ENCODE measurements at places on chromosomes 7 and 10.

GRCh38 chr7:27547401-27547800, 115.3 kb downstream of the HIBADH start:
- DNase-seq: no peak

- DNase-seq: no peak
These were observed 49.6 kb downstream of the PLPP4 start for GRCh38 chr10:120506674-120507073.

DNA sequence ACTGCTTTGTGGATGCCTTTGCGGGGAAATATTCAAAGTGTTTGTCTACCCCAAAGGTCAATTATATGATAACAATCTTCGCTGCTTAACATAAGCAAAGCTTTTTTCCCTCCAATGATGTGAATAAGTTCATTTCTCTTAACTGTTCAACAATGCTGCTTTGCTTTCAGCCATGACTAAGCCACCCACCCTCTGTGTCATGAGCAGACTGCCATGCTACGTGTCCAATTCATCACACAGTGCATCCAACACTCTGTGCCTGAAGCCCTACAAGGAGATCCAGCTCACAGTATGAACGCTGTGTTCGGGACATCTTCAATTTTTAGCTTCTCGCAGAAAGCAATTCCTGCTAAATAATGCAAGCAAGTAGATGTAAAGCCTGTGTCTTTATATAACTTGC, 5.7 kb upstream of the TAS2R40 start:
- no peak for DNase-seq

GRCh38 chr10:132860532-132860931, 74.6 kb upstream of the NKX6-2 start:
- DNase-seq: no peak

GRCh38 chr7:126716321-126716720, 536.4 kb downstream of the GRM8 start:
- DNase-seq: no peak

DNA sequence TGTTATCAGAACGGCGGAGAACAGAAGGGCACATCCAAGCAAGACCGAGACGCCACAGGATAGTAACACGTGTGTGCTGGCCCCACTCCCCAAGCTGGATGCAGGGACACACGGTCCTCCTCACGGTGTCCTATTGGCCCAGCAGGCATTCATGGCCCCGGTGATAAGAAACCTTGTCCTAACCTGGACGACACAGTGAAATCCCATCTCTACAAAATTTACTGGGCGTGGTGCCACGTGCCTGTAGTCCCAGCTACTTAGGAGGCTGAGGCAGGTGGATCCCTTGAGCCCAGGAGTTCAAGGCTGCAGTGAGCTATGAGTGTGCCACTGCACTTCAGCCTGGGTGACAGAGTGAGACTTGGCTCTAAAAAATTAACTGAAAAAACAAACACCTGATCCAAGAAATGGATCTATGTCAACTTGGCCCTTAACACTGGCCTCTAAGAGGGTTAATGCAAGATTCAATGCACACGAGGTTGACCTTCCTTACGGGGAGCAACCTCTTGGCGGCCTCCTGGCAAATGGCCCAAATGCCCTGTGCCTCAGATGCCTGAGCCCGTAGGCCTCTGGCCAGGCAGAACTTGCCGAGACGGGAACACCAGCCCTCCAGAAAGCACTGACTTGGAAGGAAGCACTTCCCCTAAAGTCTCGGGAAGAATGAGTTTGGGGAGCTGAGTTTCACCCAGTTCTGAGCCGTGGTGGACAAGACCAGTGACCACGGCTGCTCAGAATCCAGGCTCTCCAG, 72.3 kb downstream of the ZRANB1 start:
- no peak for DNase-seq

GRCh38 chr7:14738086-14738485, 164.5 kb downstream of the DGKB start:
- no peak for DNase-seq

DNA sequence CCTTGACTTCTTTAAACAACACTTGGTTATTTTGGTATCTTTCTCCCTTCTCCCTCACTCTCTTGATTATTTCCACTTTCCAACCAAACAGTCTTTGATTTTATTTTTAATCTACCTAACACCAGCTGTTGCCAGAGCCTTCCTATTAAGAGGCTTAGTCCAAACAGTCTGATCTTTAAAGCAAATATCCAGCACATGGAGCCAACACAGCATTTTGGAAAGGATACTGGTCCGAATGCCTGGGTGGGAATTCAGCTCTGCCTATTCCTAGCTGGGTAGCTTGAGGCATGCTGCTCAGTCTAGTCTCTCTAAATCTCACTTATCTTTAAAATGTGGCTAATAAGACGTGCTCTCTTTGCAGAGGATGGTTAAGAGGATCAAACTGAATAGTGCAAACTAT, 129.3 kb downstream of the NRCAM start:
- no peak for DNase-seq

DNA sequence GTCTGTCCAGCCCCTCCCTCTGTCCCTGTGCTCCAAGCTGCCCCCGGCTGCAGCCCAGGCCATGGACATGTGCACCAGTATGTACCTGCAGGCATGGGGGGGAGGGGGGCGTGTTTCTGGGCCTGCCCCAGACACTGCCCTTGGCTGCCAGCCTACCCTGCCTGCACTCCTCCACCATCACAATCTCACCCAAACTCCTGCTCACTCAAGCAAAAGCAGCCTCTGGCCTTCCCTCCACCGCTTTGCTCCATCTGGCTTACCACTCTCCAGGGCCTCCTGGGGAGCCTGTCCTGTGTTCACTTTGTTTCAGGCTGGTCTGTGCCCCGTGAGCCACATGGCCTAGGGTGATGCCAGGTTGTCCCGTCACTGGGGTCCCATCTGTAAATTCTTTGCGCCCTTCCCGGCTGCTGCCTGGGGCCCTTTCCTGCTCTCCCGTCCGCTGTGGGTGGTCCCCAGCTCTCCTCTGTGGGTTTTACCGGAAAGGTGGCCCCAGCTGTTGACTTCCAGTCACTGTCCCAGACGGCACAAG, 33.3 kb upstream of the PPIF start:
- no peak for DNase-seq

DNA sequence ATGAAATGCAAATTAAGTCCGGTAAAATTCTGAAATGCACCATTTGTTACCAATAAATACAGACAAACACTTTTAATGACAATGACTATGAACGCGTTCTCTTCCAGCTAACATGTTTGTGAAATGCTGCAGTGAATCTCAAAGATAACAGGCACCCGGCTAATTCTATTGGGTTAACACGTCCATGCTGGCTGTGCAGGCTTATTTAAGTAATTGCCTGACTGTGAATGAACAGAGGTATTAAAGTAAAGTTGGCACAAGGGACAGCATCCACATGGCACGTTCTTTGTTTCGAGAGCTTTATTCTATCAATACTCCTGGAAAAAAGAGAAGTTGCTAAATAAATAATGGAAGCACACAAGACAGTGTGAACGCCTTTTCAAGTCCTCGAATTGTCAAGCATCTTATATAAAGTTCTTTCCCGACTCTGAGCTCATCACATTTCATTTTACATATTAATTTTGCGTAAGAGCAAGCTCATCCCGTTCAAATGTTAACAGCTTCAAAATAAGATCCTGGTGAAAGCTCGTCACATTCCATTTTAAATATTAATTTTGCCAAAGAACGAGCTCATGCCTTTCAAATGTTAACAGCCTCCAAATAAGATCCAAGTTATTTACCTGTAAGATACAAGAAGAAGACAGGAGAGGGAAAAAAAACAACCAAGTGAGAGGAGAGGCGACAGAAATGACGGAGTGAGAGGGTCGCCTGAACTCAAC, 111.3 kb upstream of the RHEB start:
- no peak for DNase-seq

- DNase-seq: no peak
These were observed 1043.5 kb downstream of the GATA3 start for GRCh38 chr10:9097991-9098306.

GRCh38 chr7:16079723-16080122, 341.6 kb downstream of the CRPPA start:
- DNase-seq: no peak

DNA sequence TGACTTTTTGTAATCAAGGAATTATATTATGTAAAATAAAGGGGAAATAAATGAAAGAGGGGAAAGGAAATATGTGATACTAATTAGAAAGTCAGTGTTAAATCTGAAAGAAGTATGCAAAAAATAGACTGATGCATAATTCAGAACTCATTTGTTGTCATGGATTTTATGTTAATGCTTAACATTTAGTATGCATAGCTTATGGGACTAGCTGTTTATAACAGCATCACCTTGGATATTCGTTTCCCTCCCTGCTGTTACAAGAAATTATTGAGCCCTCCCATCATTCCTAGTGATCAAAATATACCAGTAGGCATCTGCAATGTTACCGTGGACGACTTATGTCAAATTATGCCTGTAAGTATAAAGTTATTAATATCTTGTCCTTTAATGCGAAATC, 85.9 kb downstream of the HECTD2 start:
- DNase-seq: no peak

DNA sequence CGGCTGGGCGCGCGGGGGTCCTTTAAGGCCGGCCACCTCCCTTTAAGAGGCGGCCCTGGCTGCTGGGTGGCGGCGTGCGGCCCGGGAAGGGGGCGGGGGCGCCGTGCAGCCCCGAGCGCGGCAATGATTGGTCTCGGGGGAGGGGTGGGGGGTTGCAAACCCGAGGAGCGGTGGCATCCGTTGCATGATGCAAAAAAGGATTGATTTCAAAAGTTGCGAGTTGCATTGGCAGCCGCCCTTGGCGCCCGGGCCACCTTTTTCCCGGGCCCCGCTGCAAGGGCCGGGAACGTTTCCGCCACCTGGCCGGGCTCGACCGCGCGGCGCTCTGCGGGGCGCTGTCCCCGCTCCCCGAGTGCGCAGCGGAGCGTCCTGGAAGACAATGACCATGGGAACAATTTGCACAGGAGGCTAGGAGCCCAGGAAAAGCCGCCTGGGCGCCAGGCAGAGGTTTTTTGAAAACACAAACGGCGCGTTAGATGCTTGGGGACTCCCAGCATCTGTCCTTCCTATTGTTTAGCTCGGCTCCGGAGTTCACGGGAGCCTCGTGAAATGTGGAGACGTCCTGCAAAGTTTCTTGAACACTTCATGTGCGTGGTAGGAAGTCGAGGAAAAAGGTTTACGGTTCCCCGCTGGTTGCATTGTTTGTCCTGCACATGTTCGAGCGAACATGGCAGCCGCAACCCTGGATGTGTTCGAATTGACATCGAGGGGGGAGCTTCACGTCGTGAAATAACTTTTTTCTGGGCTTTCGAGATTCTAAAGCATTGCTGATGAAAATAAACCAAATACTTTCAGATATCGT, at the start of gene SEPHS1:
SEPHS1 (minus strand) TSS at position 78 of the 802 bp plus-strand sequence. CDS start 3,343 bp downstream, outside the sequence.
- peak; percentile 91 for DNase-seq

- no peak for DNase-seq
These were observed 281.0 kb upstream of the PTER start for GRCh38 chr10:16155834-16156233.

GRCh38 chr7:127858091-127858914, 172.9 kb downstream of the LRRC4 start:
- no peak for DNase-seq

- peak; percentile 79 for DNase-seq
These were observed 9.9 kb upstream of the SPAG6 start for GRCh38 chr10:22335173-22335933.

DNA sequence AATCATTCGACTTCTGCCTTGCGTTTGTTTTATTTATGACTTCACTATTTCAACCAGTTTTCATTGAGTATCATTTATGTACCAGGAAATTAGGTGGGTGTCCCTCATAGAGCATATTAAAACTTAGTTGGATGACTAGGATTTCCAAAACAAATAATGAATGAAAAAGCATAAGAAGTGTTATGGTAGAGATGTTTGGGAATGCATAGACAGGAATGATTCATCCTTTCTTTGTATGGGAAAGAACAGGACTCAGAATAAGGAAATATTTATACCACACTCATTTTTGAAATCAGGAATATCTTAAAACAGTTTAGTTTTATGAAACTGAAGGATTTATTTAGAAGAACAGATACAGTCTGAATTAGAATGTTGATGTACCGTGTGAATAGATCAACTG, 315.7 kb downstream of the EXOC4 start:
- DNase-seq: no peak

- DNase-seq: no peak
These were observed 11.3 kb downstream of the GRB10 start for GRCh38 chr7:50771120-50772002.

DNA sequence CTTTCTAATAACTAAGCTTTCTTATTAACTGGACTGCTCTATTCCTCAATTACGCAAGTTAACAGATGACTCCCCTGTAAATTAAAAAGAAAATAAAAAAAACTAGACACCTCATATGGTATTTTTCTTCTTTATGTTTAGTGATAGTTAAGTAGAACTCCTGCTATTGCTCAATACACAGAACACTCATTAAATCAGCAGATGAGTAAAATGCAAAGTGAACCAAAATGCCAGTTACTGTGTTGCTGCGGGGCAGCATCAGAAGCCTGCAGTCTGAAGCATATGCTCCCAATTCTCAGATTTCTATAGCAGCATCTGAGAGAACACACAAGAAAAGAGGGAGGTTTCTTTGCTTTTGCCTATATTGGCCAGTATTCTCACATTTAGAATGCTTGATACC, 28.4 kb downstream of the CDK6 start:
- no peak for DNase-seq

DNA sequence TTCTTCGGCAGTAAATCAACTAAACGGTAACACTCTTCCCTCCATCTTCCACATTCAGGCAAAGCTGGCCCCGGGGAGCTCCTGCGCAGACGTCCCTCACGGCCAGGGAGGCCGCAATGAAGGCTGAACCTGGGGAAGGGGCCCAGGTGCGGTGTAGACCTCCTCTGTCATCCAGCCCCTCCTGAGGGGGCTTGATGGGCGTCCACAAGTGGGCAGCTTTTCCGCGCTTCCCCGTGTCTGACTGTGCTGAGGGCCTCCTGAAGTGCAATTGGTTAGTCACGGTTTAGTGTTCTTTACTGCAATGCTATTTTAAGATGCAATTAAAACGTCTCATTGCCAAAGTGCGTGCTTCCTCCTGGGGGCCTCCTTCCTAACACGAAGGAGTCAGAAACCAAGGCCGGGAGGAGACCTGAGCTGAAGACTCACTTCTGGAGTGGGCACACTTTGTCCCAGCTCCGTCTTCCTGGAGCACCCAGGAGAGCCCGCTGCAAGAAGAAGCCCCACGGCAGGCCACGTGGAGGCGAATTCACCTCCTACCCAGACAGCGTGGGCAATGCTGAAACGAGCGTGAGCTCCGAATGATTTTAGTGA, 173.3 kb downstream of the ELFN1 start:
- DNase-seq: no peak

- no peak for DNase-seq
These were observed 10.2 kb upstream of the SDHAF3 start for GRCh38 chr7:97107192-97107800.

- no peak for DNase-seq
These were observed 547.5 kb upstream of the C7orf33 start for GRCh38 chr7:148042935-148043631.

GRCh38 chr7:44322631-44323363, 2.6 kb downstream of the CAMK2B start:
- no peak for DNase-seq

- DNase-seq: no peak
These were observed 329.0 kb downstream of the RNLS start for GRCh38 chr10:88254091-88254490.

- peak; percentile 46 for DNase-seq
These were observed 14.2 kb upstream of the SYPL1 start for GRCh38 chr7:106126170-106126938.

- no peak for DNase-seq
These were observed 113.6 kb downstream of the LSMEM1 start for GRCh38 chr7:112594397-112594796.
